ENCODE measurements at places on chromosomes 2 and 18.

DNA sequence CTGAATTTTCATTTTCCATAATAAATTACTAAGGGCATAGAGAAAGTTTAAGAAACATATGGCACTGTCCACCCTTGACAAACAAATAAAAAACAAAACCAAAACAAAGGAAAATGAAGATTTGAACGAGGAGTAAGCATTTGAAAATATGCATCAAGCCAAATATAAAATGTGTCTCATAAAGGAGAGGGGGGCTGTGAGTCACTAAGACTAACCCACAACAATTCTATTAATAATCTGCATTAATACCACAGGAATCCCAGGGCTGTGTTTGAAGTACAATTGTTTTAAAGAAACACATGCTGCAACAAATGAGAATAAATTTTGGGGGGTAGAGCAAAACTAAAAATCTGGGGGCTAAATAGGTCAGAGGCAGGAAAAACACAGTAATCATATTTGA lies 53.8 kb upstream of the STK17B start:
- no peak for DNase-seq

DNA sequence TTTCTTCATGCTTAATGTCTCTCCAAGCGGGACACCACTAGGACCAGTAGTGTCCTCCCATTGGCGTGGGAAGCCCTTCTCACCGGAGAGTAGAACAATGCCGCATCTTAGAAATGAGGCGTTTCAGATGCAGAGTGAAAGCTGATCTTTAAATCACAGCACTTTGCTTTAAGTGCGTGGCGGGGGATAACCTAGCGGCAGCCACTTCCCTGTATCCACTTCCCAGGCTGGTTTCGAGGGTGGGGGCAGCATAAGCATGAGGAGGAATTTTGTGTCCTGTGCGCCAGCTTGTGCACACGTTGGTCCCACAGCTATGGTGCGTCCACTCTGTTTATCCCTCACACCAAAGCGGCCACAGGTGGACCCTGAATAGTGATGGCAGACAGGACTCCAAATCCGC lies 63.1 kb downstream of the MBP start:
- no peak for DNase-seq

DNA sequence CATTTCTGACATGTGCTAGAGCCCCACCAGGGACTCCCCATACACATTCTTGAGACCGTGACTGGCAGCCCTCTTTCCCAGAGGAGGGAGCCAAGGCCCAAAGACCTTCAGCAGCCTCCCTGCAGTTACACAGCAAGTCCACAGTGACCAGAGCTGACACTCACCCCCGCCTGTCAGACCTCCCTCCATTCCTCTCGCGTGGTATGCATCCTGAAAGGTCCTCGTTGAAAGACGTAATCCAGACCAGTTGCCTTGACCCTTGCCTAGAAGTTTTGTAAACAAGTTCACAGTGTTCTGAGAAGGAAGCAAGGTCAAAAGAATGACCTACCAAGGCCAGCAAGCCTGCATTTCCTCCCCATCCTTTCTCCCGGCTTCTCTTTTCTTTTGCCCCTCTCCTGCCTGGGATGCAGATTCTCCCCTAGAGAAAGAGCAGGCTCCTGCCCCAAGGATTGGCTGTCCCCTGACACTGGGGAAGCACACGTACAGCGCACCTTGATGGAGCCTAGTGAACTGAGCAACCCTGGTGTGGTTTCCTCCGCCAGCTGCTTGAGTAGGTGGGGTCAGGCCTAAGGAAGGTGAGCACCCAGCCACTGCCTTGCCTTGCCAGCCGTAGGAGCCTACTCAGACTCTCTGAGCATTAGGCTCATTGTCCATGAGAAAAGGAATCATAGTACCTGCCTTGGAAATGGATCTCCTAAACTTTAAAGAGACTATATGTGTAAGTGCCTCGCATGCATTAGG lies 18.3 kb downstream of the TRIB2 start:
- DNase-seq: no peak

DNA sequence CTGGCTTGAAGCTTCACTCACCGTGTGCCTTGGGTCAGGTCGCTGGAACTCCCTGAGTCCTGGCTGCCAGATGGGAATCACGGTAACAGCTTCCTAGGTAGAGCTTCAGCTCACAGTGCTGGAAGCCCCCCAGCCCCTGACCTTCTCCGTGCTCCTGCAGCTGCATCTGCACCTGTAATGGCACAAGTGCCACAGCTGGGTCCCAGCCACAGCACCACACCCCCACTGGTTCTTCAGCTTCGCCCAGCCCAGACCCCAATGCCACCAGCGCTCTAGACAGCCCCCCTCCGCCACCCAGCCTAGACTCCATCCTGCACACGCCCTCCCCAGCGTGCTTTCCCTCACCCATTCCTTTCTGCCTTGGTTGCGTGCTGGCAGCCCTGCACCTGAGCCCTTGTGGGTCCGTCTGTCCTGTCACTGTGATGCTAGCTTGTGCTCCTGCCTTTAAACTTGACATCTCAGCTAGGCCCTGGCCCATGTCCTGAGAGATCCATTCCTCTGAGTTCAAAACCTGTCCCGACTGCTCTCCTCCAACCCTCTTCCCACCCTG lies 7.6 kb upstream of the ESPNL start:
- DNase-seq: no peak

GRCh38 chr18:24672165-24672941 lies 211.9 kb downstream of the HRH4 start:
- no peak for DNase-seq

DNA sequence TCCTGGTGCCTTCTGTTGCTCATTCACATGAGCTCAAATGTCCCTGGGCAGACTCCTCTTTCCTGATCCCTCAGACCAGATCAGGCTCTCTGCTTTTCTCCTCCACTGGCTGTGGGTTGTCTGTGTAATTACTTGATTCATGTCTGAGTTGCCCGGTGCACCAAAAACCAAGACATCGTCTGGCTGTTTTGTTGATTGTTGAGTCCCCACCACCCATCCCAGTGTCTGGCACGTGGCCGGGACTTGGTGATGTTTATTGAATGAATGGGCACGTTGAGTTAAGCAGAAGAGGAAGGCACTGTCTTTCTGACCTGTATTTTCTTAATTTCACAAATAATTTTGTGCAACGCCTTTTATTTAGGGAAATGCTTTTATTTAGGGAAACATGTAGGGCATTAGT lies 499.1 kb upstream of the HS6ST1 start:
- no peak for DNase-seq

DNA sequence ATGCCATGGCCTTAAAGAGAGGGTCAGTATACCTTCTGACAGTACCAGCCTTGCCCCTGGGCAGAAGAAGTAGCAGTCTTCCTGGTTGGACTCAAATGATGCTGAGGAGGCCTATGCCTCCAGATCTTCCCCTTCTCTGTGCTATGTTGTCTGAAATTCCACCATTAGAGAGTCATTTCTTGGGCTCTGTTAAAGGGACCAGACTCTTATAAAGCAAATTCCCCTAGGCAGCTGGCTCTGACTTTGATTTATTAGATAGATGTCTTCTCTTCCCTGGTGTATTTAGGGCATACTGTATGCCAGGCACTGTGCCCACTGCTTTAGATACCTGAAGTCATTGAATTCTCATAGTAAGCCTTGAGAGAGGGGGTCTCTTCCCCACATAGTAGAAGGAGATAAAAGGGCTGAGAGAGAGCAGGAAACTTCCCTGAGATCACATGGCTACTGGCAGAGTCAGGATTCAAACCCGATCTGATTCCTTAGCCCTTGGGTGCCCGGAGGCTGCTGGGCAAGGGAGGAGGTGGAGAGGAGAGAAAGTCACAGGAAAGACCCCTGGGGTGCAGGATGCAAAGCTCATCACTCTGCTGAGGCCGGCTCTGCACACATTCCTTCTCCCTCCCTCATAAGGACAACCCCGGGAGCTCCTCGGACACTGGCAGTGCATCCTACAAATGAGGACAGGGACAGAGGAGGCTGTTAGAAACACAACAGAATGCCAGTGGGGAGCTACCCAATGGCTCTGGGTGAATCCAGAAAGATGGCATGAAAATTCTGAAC lies 23.0 kb downstream of the COPS9 start:
- no peak for DNase-seq

- no peak for DNase-seq
Measured at GRCh38 chr2:238956676-238957075, 108.8 kb downstream of the TWIST2 start.

GRCh38 chr2:69612200-69612599 lies 31.3 kb downstream of the AAK1 start:
- no peak for DNase-seq

DNA sequence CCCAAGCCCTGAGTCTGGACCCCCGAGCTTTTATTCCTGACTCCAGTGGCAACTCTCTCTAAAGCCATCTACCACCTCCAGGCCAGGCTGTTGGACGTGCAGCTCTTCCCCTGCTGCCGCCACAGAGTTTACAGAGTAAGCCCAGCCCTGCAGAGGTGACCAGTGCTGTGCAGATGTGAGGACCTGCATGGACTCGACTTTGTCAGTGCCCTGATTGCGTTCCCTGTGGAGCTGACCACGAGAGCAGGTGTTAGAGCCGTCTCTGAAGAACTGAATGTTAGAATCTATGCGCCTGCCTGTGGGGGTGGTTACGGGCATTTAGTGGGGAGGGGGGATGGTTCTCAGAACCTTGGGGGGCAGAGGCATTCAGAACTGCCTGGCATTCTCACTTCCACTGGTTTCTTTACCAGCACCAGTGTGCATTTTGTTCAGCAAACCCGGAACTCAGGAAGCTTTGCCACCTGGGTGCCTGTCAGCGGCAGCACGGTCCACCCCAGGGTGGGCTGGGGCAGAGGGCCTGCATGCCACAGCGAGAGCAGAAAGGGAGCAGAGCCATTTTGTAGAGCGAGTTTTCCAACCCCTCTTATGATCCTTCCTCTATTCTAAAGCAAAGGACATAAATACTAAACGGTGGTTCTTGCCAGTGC lies 137.9 kb downstream of the KLHL29 start:
- DNase-seq: no peak

GRCh38 chr18:57519668-57520424 lies 66.7 kb downstream of the FECH start:
- no peak for DNase-seq

GRCh38 chr18:41043876-41044275 lies 911.2 kb upstream of the PIK3C3 start:
- no peak for DNase-seq

DNA sequence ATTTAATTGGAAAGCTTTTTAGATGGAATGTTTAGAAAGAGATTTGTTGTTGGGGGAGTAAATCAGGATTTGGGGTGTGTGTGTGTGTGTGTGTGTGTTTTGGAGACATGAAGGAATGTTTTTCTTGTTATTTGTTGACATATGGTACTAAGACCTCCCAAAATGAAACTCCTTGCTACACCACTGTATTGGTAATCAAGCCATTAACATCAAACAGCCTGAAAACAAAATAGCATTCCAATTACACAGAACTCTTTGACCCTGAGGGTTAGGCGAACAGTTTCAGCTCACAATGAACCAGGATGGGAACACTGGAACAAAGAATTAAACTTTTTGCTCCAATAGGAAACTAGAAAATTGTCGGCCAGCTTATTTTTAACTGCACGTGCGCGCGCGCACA lies 41.7 kb upstream of the DARS1 start:
- DNase-seq: no peak

- DNase-seq: no peak
Measured at GRCh38 chr18:54689319-54689718, 98.3 kb downstream of the DYNAP start.

- DNase-seq: no peak
Measured at GRCh38 chr2:211457325-211457724, 900.9 kb downstream of the CPS1 start.

GRCh38 chr2:186302263-186302662 lies 183.8 kb upstream of the ZC3H15 start:
- no peak for DNase-seq

DNA sequence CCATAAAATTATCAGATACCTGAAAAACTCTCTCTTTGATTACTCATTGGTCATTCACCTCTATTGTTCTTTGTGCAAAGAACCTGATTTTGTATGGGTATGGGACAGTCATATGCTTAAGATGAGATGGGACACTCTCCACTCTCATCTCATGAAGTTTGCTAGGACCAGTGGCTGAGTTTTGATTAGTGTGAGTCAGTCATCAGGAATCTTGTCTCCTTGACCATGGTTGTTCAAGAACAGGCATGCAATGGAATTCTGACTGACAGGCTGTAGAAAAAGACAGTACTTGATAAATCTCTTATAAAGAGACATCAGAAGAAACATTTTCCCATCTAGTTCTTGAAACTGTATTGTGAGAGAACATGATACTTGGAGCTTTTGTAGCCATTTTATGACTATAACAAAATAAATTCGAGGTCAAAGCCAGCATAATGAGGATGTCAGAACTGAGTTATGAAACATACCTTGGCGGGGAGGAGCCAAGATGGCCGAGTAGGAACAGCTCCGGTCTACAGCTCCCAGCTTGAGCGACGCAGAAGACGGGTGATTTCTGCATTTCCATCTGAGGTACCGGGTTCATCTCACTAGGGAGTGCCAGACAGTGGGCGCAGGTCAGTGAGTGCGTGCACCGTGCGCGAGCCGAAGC lies 367.0 kb downstream of the NR4A2 start:
- DNase-seq: no peak

DNA sequence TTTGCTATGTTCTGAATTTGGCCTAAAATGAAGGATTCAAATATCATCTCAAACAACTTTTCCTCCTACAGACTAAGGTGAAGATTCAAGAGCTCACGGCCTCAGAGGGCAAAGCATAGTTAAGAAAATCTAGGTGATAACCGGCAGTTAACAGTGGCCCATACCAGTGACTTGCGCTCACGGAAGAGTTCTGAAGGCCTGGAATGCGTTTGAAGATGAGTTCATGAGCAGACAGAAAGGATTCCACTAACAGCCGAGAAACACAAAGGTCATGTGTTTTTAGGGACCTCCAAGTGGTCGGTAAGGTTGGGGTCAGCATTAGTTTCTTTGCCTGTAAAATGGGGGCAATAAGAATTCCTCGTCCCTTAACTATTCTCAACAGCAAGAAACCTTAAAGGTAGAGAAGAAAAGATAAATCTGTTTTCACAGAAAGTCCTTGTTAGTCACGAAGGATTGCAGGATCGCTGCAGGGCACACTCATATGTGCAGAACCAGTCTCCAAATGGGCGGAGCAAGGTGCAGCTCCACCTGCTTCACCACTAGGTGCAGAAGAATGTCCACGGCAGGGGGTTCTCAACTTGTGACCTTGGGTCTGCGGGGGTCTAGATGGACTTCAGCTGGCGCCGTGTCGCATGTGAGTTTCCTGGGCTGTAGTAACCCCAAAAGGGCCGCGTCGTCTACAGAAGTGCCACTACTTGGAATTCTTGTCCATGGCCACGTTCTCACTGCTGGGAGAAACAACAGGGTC lies 708 bp upstream of the RPIA start:
- DNase-seq: no peak

- no peak for DNase-seq
Measured at GRCh38 chr18:51006061-51006818, 23.8 kb upstream of the SMAD4 start.

DNA sequence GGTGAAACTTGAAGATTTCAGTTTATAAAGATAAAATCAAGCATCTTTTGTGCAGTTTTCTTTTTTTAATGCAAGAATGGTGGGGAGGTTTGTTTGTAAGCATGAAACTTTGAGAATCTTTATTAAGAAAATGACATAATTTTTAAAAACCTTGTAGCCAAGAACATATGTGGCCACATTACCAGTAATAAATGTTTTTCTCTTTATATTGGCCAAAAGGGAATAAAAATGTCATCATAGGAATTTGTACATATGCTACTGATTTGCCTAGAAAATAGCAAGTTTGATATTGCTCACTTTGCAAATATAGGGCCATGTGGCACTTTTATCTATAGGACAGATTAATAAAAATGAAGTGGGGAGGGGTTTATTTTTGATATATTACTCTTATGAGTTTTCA lies 25.6 kb downstream of the METTL21A start:
- no peak for DNase-seq

- no peak for DNase-seq
Measured at GRCh38 chr2:217611626-217612127, 391.1 kb downstream of the TNS1 start.

- DNase-seq: no peak
Measured at GRCh38 chr2:9191041-9191481, 15.6 kb upstream of the ASAP2 start.
